ENCODE measurements at places on chromosomes 3 and 15. TPM values are rescaled to one million over a fixed set of nuclear protein-coding genes. Genes with fewer than 3 reads are reported as not detected.

Gene ULK4
- polyA plus RNA-seq = 5.6 TPM

Gene VPS18
- polyA plus RNA-seq = 27.0 TPM

Gene KY
- polyA plus RNA-seq = not detected

Gene HAUS2
- 31.1 TPM for polyA plus RNA-seq

Gene ITIH3
- polyA plus RNA-seq = not detected

Gene ISLR
- not detected for polyA plus RNA-seq

Gene PCYT1A
- 22.2 TPM for polyA plus RNA-seq

Gene THSD4
- not detected for polyA plus RNA-seq

Gene SNRPN
- 271 TPM for polyA plus RNA-seq

Gene CLDN11
- polyA plus RNA-seq = not detected

Gene LRRC34
- 0.60 TPM for polyA plus RNA-seq

Gene PIF1
- polyA plus RNA-seq = 2.4 TPM

Gene OCA2
- polyA plus RNA-seq = not detected

Gene CLDN16
- not detected for polyA plus RNA-seq

Gene USF3
- 7.4 TPM for polyA plus RNA-seq

Gene MYRIP
- 0.11 TPM for polyA plus RNA-seq

Gene GABRA5
- polyA plus RNA-seq = not detected

Gene DYNLT2B
- 30.6 TPM for polyA plus RNA-seq

Gene CNTN6
- not detected for polyA plus RNA-seq

Gene RNU5B-1
- polyA plus RNA-seq = not detected

Gene ADAMTS17
- not detected for polyA plus RNA-seq

Gene ZBBX
- not detected for polyA plus RNA-seq

Gene ANKRD63
- not detected for polyA plus RNA-seq

Gene KBTBD13
- not detected for polyA plus RNA-seq

Gene TICRR
- polyA plus RNA-seq = not detected

Gene GCNT3
- polyA plus RNA-seq = not detected

Gene TLR9
- 10.4 TPM for polyA plus RNA-seq
